Renal pelvis (tissue), 12 donors: ENCODE measurements at places on chromosomes 2 and 18.

GRCh38 chr2:239814861-239815601 is 210.1 kb downstream of the NDUFA10 start:
- DNase-seq: no peak

GRCh38 chr18:42649331-42650035 is 466.0 kb downstream of the RIT2 start:
- DNase-seq: no peak

DNA sequence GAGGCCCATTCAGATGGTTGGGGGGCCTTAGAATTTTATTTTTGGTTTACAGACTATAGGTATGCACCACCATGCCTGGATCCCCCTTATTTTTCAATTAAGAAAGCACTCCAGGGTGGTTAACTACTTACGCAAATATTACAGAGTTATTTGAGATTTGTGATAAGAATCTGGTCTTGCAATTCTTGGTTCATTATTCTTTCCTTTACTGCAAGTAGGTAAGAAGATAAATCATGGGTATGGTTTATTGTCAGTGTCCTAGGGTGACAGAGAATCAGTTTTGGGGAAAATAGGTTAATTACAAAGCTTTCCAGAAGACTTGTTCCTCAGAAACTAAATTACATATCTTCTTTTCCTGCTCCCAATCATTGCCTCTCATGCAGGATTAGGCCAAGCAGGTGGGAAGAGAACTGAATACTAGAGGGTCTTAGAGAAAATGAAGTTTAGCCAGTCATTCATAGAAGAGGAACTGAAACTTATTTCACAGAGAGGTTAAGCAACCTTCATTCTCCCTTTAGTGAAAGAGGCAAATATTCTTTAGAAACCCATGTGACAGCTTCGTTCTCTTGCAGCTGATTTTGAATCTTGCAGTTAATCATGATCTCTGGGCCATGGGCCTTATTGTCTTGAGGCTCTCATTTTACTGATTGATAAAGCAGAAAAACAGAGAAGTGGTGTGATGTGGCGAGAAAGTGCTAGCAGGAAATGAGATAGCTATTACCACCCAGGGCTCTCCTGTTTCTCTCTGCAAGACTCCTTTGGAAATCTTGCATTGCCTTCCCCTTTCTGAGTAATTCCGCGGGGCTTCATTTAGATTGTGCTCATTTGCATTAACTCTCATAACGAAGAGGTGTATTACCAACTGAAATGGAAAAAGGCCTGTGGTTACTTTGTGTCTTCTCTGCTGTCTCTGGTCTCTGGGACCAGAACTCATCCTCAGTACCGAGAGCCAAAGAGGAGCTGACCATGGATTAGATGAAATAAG is 44.8 kb upstream of the ARHGAP25 start:
- no peak for DNase-seq

DNA sequence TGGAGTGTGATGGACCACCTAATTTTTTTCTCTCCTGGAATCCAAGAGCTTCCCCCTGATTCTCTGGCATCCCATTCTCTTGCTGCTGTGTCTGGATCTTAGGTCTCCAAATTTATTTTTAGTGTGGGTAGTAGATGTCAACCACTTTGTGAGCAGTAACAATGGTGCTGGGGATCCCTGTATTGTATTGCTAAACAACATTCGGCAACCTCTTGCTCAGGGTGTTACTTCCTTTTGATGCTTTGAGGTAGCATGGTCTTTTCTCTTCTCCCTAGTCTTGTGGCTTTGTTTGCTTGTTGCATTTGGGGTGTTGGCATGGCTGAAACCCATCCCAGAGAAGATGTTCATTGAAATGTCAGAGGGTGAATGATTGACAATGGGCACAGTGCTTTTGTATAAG is 737.4 kb downstream of the BCL11A start:
- DNase-seq: no peak

GRCh38 chr2:230053753-230054478 is 14.8 kb downstream of the SLC16A14 start:
- DNase-seq: no peak

GRCh38 chr2:111710613-111711012 is 173.4 kb downstream of the ANAPC1 start:
- DNase-seq: no peak

DNA sequence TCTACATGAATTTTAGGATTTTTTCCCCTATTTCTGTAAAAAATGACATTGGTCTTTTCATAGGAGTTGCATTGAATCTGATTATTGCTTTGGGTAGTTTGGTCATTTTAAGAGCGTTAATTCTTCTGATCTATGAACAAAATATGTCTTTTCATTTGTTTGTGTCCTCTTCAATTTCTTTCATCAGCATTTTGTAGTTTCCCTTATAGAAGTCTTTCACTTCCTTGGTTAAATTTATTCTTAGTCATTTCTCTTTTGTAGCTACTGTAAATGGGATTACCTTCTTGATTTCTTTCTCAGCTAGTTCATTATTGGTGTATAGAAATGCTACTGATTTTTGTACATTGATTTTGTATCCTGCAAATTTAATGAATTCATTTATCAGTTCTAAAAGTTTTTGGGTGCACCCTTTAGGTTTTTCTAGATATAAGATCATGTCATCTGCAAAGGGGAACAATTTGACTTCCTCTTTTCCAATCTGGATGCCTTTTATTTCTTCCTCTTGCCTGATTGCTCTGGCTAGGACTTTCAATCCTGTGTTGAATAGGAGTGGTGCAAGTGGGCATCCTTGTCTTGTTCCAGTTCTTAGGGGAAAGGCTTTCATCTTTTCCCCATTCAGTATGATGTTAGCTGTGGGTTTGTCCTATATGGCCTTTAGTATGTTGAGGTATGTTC is 36.6 kb upstream of the AAK1 start:
- no peak for DNase-seq

DNA sequence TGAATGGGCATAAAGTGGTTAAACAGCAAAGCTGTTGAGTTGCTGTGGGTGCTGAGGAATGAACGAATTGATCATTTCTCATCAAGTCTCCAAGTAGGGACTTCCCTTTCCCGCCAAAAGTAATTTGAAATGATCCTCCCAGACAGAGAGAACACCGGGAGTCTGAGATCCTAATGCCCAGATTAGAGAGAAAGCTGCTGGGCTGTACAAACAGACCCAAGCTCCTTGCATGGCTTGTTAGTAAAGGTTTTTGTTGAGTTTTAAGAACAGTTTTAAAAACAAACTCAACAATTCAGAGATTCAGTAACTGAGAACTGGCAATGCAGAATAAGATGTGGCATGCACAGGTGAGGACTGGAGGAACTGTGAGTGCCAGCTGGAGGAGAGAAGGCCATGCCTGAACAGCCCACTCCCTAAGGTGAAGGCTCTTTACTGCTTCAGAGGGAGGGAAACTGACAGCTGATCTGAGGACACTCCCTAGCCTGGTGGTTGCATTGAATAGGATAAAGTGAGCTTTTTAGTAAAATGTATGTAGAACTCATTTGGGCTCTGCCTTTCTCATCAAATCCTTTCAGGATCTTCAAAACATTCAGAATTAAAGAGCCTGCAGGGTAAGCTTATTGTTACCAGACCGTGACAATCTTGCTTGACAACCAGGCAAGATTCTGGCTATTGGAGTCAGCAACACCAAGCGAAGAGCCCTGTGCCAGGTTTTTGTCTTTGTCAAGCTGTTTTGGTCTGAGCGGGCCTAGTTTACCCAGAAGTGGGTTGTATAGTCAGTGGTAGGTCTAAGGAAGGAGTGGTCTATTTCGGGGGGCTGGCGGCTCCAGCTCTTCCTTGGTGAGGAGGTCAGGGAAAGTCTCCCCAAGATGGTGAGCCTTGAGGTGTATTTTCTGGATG is 63.2 kb upstream of the IGFBP5 start:
- no peak for DNase-seq
